ENCODE measurements at places on chromosomes 7 and 10.

GRCh38 chr10:78382772-78383171, 349.1 kb downstream of the RPS24 start:
- no peak for DNase-seq

DNA sequence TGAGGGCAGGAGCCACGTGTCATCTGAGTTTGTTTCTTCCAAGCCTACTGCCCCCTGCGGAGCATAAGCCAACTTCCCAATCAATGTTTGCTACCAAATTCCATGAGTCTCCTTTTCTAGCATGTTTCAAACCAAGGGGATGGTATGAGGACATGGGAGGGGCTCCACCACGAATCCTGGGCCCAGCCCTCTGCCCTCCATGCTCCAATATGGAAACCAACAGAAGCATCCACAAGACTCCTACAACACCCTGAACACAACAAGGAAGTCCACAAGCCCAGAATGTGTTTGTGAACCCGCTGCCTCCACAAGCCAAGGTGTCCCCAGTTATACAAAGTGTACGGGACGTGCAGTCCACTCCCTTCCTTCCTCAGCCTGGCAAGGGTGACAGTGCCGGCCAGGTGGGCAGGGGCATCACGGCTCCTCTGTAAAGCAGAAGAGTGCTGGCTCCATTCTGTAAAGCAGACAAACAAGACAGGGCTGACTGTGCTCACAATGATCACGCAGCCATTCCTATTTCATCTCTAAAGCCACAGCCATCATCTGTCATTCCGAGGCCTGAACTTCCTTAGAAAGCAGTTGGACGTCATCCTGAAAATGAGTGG, 466.1 kb downstream of the PTPRN2 start:
- no peak for DNase-seq

GRCh38 chr10:78787125-78787524, 281.6 kb upstream of the ZMIZ1 start:
- DNase-seq = no peak

DNA sequence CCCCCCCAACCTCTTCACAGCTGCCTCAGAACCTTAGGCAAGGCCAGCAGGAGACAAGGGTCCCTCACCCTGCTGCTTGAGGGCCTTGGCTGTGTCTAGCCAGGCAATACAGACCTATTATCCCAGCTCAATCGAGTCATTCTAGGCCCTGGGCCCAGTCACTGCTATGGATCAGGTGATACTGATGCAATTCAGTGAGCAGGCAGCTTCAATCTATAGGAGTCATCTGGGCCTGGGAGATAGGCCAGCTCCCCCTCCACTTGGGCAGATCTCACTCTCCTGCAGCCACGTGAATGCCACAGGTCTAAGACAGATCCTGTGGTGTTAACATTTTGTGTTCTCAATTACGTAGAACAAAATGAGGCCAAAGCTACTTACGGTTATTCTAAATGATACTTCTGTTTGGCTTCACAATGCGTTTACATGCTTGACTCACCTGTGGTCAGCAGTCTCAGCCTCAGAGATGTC, 68.0 kb upstream of the LRRC4 start:
- DNase-seq = no peak

GRCh38 chr7:40881405-40881926, 746.7 kb downstream of the SUGCT start:
- no peak for DNase-seq

DNA sequence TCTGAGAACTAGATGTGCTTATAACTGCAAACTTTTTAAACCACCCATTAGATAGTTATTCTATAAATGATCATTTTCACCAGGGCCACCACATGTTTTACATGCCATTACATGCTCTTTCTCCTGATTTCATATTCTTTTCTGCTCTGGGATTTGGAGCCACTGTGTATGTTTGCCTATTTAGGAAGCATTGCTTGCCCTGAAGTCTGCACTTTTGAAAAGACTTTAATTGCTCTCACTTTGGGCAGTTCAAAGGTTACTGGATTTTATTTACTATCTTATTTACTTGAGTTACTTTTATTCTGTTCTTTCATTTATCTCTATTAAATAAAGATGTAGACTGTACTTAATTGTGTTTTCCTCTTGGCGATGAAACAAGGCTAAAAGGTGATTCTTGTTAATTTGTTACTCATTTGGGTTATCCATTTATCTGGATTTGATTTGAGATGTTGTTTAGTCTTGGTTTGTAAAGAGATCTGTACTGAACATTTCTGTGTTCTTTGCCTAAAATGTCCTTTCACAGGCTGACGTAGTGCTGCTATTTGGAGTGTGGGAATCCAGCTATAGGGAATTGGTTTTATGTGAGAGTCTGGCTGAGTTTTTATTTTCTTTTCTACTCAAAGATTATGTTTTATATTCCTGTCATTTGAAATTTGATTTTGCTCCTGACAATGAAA, 88.8 kb downstream of the SUGCT start:
- no peak for DNase-seq

- peak; percentile 71 for DNase-seq
Observed at GRCh38 chr7:131231381-131232220, 96.1 kb upstream of the MKLN1 start.

- DNase-seq = no peak
Observed at GRCh38 chr7:55240418-55241142, 124.6 kb upstream of the LANCL2 start.

- no peak for DNase-seq
Observed at GRCh38 chr7:136324073-136324704, 347.0 kb upstream of the MTPN start.

- no peak for DNase-seq
Observed at GRCh38 chr10:74117738-74118137, 32.9 kb downstream of the AP3M1 start.

DNA sequence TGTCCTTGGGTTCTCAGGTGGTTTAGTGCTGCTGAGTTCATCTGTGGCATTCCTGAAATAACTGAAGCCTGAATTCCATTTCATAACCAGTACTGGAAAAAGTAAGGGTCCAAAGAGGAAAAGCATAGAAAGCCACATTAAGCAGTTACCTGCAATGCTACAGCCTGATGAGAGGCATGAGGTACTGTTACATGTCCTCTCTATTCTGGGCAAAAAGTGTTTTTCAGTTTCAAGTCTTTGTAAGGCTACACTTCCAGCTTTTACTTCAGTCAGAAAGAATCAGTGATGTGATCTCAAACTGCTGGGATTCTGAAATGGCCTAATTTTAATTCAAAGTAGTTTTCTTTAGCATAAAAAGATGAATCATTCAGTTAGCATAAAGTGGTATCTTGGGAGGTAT, 369.5 kb downstream of the PHF14 start:
- DNase-seq = no peak

GRCh38 chr7:142356166-142356565, 98.3 kb upstream of the PRSS58 start:
- no peak for DNase-seq

GRCh38 chr10:89332123-89332633, 4.4 kb downstream of the IFIT3 start:
- peak; percentile 88 for DNase-seq

DNA sequence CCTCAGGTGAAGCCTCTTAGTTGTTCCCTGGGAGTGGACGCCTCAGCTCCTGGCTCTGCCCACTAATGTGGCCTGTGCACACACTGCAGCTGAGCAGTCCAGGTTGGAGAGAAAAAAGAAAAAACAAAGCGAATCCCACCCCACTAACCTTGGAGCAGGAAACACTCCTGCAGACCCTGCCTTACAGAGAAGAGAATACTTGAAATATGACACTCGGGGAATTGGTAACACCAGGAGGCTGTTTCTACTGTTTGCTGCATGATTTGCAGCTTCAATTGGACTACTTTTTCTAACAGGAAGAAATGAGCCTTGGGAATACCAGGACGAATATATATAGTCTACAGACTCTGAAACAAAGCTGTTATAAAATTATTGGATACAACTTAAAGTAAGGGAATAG, 22.2 kb downstream of the CDHR3 start:
- no peak for DNase-seq

DNA sequence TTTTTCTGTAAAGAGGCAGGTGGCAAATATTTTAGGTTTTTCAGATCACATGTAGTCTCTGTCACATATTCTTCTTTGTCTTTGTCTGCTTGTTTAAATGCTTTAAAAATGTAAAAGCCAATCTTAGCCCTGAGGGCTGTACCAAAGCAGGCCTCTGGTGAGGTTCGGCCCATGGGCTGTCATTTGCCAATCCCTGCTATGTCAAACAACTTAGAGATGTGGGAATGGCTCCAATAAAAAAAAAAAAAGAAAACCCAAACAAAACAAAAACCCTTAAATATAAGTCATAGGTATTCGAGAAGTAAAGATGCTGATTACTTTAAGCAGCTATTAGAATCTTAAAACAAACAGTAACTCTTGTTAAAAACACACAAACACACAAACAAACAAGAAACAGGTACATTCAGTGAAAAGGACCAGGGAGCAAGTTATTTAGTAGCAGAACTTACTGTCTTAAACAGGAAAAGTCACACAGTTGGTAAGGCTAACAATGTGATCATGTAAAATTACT, 61.4 kb upstream of the NAMPT start:
- no peak for DNase-seq

DNA sequence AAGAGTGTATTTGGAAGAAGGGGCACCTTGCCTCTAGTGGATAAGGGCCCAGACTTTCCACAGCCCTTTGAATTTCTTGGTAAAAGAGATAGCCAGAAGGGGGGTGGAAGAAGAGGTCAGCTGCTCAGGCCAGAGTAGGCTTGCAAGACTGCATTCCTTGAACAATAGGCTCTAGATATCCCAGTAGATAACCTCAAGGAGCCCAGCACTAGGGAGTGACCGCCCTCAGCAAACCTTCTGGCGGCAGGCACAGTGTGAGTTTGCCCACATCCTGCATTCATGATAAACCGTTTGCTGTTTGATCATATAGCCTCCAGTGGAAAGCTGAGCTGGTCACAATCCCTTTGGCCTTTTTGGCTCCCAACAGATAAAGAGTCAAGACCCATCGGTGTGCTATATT, 70.5 kb downstream of the NPY start:
- DNase-seq = no peak

GRCh38 chr10:94485094-94485493, 60.5 kb upstream of the HELLS start:
- no peak for DNase-seq

DNA sequence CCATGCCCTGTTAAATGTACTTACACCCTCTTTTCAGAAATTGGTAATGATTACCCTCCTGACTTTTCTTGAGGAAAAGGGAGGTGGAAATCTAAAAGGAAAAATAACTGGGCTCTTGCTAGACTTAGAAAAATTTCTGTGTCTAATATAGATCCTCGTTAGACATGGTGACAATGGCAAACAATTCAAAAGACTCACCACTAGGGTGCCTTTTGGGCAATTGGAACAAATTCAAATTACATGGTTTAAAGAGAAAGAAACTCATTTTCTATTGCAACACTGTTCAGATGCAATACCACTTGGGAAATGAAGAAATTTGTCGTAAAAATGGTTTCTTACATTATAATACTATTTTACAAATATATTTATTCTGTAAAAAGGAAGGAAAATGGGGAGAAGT, 950.1 kb downstream of the GRM8 start:
- DNase-seq = no peak

- DNase-seq = no peak
Observed at GRCh38 chr7:113976508-113976907, 57.7 kb upstream of the PPP1R3A start.

DNA sequence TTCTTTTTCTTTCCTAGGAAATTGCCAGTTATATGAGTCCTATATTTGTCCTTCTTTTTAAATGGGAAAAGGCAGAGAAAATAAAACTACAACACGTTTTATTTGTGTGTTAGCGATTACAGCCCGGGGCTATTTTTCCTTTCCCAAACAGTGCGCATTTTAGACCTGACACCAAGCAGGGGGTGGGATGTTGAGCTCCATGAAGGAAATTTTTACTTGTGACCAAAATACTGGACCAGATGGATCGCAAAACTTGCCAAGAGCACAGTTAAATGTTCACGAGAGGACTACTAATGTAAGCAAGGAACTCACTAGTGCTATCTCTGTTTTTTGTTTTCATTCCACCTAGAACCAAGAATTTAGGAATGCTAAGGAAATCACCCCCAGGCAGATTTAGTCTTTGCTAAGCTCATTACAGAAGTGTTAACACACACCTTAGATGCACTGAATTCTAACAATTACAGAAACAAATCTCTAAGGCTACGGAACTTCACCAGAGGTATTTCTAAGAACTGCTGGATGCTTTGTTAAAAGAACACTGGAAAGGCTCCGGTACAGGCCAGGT, 114.8 kb downstream of the JAZF1 start:
- no peak for DNase-seq

DNA sequence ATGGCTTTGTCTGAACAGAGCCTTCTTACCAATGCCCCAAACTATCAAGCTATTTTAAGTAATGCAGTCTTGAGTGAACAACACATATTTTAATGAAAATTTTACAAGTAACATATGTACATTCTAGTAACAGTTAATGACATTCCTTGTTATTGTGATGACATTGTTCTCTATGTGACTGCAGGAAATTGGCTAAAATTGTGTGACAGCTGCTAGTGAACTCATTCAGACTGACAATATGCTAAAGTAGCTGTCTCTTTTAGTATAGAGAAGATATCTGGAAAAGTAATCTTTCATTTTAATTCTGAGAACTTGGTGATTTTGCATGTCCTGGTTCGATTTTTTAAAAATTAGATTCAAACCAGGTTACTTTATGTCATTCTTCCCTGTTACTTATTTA, 259.8 kb upstream of the MAGI2 start:
- DNase-seq = no peak

GRCh38 chr10:118956802-118957442, 72.6 kb upstream of the NANOS1 start:
- no peak for DNase-seq

DNA sequence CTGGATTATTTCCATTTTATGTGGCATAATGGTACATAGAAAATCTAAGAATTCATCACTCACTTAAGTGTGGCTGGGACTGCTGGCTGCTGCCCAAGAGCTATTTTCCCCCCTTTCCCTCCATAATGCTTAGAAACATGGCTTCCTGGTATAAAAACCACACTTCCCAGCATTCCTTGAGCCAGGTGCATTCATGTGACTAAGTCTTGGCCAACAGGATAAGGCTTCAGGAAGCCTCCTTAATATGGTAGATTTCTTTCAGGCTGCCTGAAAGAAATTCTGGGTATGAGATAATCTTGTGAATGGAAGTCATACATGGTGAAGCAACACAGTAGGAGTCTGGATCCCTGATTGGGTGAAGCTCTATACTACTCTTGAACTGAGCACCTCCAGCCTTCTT, 178.0 kb downstream of the JAZF1 start:
- DNase-seq = peak; percentile 1

- DNase-seq = no peak
Observed at GRCh38 chr7:7292608-7293007, 110.3 kb downstream of the C1GALT1 start.

- no peak for DNase-seq
Observed at GRCh38 chr10:73917566-73918305, 6.8 kb downstream of the PLAU start.

- peak; percentile 89 for DNase-seq
Observed at GRCh38 chr10:110225756-110226542, 18.5 kb downstream of the MXI1 start.

GRCh38 chr10:68428396-68429104, 21.5 kb upstream of the RUFY2 start:
- DNase-seq = no peak

- no peak for DNase-seq
Observed at GRCh38 chr7:116862951-116863670, 724 bp downstream of the CAPZA2 start.

Measured in inflammatory macrophage treated with lipopolysaccharide for 1 hour (primary cell).